Activated T-helper 1 cell treated with anti-CD3 and anti-CD28 coated beads, Interleukin-2, amount 50 U/mL, for 16 hours (primary cell): ENCODE measurements at places on chromosomes 5 and 9.

DNA sequence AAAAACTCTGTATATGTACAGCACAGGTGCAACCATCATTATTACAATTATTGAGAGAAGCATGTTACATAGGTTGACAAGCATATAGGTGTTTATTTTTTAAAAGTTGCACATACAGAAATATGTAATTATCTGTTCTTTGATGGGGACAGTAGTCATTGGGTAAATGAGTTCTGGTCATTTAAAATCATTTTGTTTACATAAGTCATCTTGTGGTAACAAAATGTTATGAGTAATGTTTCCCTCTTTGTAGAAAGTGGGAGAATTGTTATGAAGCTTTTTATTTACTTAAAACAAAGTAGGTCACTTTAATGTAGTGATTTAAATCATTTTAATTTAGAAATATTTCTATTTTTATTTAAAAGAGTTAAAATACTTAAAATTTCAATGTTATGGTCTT is 33.8 kb upstream of the FBXL17 start:
- DNase-seq: no peak

DNA sequence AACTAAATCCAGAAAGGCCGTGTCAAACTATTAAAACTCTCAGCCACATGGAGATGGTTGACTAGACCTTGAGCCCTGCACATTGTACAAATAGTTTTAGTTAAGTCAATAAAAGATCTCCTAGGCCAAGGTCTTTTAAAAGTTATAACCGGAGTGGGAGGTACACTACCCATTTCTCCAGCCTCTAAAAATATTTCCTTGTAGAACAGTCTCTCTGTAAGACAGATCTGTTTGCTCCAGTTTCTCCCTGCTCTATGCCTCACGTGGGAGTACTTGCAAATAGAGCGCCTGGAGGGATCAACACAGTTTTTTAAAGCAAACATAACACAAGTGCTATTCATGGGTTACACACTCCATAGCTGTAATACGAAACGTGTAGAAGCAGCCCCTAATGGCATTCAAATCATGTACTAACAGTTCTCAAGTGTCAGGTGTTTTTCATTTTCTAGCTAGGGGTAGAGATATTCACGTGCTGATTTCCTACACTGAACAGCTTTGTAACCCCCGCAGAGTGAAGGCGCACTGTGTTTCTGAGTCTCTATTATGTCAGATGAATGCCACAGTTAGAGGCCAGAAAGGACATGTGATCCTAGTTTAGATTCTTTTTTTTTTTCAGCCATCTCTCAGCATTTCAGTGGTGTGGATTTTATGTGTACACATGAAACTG is 703.4 kb upstream of the GRAMD2B start:
- no peak for DNase-seq

DNA sequence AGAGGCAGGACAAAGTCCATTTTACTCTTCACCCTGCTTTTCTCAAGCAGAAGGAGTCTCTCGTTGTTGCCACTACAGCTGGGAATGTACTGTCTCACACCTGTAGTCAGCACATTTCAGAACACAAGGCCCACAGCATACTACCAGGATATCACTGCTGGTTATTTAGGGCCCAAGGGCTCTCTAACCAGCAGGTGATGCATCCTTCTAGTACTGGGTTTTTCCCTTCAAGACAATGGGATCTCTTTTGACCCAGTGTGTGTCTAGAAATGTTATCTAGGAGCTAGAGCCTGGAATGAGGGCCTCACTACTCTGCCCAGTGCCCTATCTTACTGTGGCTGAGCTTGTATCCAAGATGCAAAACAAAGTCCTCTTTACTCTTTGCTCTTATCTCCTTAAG is 235.1 kb upstream of the PRR16 start:
- no peak for DNase-seq

GRCh38 chr9:16321461-16322119 is 548.9 kb downstream of the BNC2 start:
- DNase-seq: no peak

- no peak for DNase-seq
Measured at GRCh38 chr5:41508696-41509398, 1.6 kb downstream of the PLCXD3 start.

GRCh38 chr9:136354592-136355085 is 8.9 kb downstream of the DNLZ start:
- no peak for DNase-seq

GRCh38 chr5:123171259-123171658 is 82.2 kb downstream of the PRDM6 start:
- DNase-seq: no peak

DNA sequence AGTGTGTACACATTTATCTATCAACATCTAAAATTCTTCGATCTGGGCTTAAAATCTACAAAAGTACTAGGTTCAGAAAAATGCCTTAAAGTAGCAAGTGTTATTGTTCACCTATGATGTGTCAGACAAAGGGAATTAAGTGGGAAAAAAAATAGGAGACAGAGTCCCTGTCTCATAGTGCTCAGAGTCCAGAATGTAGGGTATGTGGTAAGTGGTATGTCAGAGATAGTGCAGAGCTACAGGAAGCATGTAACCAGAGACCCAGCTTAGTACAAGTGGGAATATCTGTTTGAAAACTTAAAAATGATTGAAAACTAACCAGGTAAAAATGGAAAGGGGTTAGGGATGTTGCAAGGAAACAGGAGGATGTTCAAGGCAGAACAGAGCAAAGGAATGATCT is 482.8 kb downstream of the ELAVL2 start:
- DNase-seq: no peak

- no peak for DNase-seq
Measured at GRCh38 chr9:27165068-27165467, 56.0 kb downstream of the TEK start.

GRCh38 chr9:128275198-128276007 is at the start of gene GOLGA2:
Gene GOLGA2, minus strand, starts transcription at chr9:128276007. Its CDS starts 31 bp downstream, at chr9:128275976.
- DNase-seq: no peak

GRCh38 chr9:35656348-35656747 is 1.5 kb downstream of the RMRP start:
- no peak for DNase-seq

DNA sequence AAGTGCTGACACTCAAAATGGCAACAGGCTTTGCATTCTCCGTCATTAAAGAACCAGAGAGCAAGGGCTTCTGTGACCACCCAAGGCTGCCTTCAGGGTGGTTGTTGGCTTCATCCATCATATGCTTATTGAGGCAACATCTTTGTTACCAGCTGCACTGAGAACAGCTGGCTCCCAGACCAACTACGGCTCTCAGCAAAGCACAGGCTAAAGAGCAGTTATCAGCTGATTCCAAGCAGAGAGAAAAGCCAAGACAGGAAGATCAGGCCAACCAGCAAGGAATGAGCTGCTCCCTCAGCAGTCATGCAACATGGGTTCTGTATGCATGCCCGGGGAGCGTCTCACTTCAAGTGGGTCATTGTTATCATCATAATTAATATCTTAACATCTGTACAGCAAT is 358.9 kb downstream of the ACTL7B start:
- no peak for DNase-seq
